ENCODE measurements at places on chromosomes 16 and 17.
A peak's percentile ranks its signal among the peaks of the same experiment; 100 is the strongest.

- no peak for DNase-seq
These were observed 22.7 kb downstream of the TRPV3 start for GRCh38 chr17:3534881-3535252.

- no peak for DNase-seq
These were observed 39.0 kb upstream of the KDM8 start for GRCh38 chr16:27164352-27164751.

GRCh38 chr16:58465817-58466216 lies 34.1 kb upstream of the NDRG4 start:
- DNase-seq = no peak

DNA sequence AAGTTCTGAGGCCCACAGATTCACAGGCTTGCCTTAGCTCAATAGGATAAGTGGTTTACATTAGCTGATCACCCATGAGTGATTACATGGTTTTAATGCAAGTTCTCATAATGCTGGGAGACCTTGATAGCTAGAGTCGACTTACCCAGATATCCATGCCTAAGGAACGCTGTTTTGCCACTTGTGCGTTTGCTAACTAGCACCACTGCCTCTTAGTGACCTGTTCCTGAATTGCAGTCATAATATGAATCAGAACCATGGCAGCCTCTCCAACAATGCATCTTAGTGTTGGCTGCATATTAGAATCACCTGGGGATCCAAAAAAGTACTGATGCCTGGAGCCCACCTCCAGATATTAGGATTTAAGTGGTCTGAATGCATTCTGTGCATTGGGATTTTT lies 251.1 kb upstream of the CDH5 start:
- no peak for DNase-seq

GRCh38 chr16:50651835-50652438 lies 29.2 kb downstream of the SNX20 start:
- DNase-seq = no peak

DNA sequence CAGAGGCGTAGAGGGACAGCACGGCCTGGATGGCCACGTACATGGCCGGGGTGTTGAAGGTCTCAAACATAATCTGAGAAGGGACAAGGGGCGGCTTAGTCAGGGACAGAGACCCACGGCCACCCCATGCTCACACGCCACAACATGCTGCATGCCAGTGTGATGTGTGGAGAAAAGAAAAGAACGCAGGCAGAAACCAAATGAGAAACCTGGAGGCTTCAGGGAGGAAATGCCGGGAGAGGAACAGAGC lies 1.1 kb downstream of the ACTG1 start:
- DNase-seq = no peak

GRCh38 chr16:70257391-70257790 lies 5.7 kb upstream of the EXOSC6 start:
- no peak for DNase-seq

DNA sequence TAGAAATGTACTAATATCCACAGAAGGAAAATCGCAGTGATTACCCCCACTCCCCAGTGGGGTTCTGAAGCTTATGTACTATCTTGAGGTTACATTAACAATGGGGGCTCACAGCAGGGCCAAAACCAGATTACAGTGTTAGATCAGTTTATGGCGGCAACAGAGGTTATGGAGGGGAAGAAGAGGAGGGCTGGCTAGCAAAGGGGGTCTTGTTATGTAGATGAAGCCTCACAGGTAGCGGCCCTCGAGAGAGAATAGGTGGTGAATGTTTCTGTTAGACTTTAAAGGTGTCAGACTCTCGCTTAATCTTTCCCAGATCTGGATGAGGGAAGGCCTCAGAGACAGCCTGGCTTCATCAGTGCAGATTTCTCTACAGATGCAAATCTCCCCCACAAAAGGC lies 22.2 kb downstream of the RNF112 start:
- DNase-seq = no peak

- DNase-seq = no peak
These were observed 6.5 kb downstream of the DLX4 start for GRCh38 chr17:49975531-49975930.

GRCh38 chr16:87809150-87809902 lies 43.5 kb upstream of the KLHDC4 start:
- DNase-seq = no peak

GRCh38 chr17:61029181-61029580 lies 351.5 kb downstream of the BCAS3 start:
- no peak for DNase-seq

DNA sequence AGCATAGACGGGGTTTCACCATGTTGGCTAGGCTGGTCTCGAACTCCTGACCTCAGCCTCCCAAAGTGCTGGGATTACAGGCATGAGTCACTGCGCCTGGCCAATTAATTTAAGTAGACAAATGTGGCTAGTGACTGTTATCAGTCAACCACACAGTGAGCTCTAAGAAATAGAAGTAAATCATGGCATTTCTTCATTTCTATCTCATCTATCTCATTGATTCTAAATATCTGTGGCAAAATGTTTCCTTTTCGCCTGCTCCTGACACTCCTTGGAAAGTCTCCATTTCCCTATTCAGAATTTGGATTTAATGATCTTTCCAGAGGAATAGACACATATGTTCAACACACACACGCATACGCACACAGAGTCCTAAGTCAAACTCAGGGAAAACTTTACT lies 81.3 kb downstream of the HIC1 start:
- no peak for DNase-seq

DNA sequence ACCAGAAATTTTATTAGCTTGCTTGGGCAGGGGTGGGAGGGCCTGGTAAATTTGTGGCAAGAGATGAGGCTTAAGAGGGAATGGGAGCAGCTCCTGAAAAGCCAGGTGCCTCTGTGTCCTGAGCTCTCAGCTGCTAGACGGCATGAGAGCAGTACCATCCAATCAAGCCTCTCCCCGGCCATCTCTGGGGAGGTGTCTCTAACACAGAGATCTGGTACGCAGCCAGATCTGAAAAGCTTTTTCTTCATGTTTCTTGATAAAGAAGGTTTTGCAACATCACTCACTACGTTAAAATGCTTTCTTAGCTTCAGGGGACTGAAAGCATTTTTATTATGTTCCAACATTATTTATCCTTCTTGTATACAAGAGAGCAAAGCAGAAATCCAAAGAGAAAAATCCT lies 488.2 kb downstream of the RBFOX1 start:
- DNase-seq = no peak

GRCh38 chr16:24536671-24537070 lies 2.7 kb upstream of the RBBP6 start:
- no peak for DNase-seq

DNA sequence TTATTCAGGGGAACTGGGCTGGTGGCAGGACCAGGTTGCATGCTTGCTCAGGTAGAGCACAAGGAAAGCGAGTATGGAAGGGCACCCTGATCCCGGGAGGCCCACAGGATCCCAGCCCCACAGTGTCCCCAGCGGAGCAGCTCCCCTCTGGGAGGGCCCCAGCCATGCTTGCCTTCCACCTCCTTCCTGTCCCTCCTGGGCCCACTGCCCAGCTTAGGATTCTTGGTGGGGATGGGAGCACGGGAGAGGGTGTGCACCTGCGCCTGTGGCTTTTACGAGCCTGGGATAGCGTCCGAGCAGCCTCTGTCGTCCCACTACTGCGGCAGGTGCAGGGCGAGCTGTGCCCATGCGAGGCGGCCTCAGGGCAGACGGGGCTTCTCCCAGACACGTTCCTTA lies 114.5 kb downstream of the BANP start:
- no peak for DNase-seq

GRCh38 chr17:49029801-49030200 lies 32.6 kb downstream of the IGF2BP1 start:
- DNase-seq = no peak

- peak; percentile 47 for DNase-seq
These were observed 11.5 kb downstream of the FLII start for GRCh38 chr17:18246880-18247612.

- DNase-seq = no peak
These were observed 7.7 kb downstream of the CDH5 start for GRCh38 chr16:66374176-66374575.

- no peak for DNase-seq
These were observed at the start of gene GRB7 for GRCh38 chr17:39737760-39738567. Gene GRB7 (plus strand): TSS chr17:39737938. CDS start chr17:39742302, 4,364 bp downstream.

- DNase-seq = no peak
These were observed 21.3 kb downstream of the CYLD start for GRCh38 chr16:50763211-50763610.

- DNase-seq = no peak
These were observed 25.1 kb downstream of the ABR start for GRCh38 chr17:1154704-1155103.

DNA sequence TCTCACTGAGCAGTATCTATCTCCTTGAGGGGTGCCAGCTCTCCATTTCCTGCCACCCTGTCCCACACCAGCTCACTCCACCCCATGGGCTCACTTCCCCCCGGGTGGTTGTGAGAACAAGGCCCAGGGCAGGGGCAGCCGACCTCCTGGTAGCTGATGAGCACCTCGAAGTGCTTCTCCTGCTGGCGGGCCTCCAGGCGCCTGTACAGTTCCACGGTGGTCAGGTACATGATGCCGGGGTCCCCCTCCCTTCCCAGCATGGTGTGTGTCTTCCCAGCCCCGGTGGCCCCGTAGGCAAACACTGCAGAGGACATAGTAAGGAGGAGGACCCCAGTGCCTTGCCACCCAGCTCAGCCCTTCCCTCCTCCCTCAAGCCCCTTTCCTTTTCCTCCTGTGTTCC lies 12.5 kb downstream of the KIF18B start:
- no peak for DNase-seq

- DNase-seq = no peak
These were observed 17.0 kb downstream of the DUSP14 start for GRCh38 chr17:37506678-37507077.

GRCh38 chr17:43132117-43132516 lies 7.0 kb upstream of the BRCA1 start:
- no peak for DNase-seq

DNA sequence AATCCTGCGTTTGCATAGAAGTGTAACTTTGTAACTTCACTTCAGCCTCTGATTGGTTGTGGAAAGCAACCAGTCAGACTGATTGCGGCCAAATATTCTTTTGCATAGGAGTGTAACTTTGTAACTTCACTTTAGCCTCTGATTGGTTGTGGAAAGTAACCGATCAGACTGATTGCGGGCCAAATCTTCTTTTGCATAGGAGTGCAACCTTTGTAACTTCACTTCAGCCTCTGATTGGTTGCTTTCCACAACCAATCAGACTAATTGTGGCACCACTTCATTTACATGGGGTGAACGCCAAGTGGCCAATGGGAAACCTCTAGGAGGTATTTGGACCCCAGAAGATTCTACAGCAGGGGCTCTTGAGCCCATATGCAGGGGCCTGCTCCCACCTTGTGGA lies 1.8 kb upstream of the TMEM98 start:
- no peak for DNase-seq

DNA sequence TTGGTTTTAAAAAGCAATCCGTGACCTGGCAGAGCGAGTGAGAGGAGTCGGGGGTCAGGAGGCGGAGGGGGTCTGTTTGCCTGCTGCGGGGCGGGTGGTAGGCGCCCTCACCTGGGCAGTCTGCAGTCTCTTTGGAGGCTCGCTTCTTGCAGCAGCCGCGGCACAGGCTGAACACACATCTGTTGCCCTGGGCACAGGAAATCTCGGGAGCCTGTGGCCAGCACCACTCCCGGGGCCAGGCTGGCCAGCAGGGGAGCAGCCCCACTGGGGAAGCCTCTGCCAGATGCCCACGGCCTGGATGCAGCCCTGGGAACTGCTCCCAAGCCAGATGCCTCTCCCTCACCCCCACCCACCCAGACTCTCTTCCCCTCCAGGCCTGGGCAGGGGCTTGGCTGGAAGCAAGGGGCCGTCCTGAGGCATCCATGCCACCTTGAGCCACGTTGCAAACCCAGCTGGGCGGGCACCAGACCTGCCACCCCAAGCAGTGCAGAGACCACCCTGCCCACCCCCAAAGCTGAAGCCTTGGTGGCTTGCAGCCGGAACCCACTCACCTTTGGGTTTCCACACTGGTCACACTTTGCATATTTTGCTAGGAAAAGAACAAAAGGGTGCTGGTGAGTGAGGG lies 6.6 kb downstream of the GPS1 start:
- no peak for DNase-seq

GRCh38 chr17:80860101-80860671 lies 131.5 kb upstream of the CHMP6 start:
- no peak for DNase-seq

DNA sequence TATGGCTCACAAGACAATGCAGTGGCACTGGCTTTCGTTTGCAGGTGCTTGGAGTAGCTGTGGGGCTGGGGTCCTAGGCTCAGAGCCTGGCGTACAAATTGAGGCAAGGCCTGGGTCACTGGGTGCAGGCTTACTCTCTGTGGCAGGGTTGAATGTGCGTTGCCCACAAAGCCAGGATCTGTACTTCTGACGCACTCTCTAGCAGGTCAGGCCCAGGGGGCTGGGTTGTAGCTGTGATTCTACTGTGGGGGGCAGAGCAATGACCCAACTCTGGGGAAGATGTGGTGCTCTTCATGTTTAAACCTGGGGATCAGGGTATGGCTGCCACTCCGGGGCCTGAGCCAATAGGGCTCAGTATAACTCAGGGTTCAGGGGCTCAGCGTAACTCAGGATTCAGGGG lies 6.4 kb upstream of the PRSS21 start:
- no peak for DNase-seq

DNA sequence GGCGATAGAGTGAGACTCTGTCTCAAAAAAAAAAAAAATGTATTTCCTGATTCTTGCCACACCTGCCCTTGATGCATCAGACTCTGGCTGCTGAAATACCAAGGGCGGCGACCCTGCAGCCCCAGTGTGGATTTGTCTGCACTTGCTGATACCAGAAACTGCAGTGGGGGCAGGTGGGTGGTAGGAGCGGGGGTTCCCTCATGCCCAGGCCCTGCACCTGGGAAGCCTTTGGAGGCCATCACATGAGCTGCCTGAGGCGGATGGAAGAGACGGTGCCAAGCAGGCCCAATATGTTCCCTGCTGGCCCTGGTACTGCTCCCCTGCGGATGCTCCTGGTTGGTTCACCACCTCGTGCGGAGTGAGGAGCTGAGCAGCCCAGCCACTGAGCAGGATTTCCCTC lies 50.6 kb downstream of the MARF1 start:
- peak; percentile 7 for DNase-seq

DNA sequence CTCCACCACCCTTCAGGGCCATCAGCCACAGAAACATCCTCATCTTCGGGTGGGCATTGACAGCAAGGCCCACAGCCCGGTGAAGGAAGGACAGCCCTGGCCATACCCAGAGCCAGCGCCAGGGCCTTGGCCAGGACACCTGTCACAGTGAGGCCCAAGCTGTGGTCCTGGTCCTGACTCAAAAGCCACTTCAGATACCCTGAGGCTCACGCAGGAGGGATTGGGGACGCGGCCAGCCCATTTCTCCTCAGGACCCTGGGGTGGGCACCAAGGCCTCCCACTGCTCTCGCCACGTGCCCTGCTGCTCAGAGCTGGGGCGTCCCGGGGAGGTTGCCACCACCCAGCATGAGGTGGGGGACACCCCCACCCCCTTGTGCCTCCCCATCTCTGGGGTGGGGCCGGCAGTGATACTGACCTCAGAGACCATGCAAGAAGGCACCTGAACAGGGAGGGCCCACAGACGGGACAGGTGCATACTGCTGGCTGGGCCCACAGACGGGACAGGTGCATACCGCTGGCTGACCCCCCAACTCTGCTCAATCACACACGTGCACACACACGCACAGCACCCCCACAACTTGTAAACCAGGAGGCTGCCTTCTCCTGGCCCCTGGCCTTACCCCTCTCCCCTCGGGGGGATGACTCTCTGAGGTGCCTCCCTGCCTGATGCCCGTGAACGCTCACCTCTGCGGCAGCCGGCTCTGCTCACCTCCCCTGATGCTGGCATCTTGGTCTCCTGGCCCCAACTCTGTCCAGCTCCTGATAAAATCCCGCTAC lies 14.2 kb downstream of the SLC7A5 start:
- no peak for DNase-seq

- no peak for DNase-seq
These were observed 66.6 kb upstream of the KSR1 start for GRCh38 chr17:27389542-27390140.
